ENCODE measurements at places on chromosomes 6 and 20.

- DNase-seq, result no peak
Measured at GRCh38 chr6:14478381-14479225, 361.0 kb downstream of the CD83 start.

- DNase-seq, result no peak
Measured at GRCh38 chr20:63765082-63765873, 25.7 kb downstream of the SLC2A4RG start.

DNA sequence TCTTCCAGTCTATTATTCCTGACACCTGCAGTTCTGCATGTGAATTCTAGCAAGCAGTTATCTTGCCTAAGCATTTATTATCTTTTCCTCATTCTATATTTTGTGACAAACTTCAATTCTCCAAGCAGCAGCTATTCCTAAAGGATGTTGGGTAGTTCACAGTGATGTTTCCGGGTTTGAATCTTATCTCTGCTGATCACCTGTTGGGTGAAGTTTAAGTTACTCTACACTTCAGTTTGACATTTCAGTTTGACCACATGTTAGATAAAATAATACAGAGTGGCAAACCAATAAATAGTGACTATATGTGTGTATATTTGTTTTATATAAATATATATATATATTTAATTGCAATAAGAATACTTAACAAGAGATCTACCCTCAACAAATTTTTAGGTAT lies 168.6 kb downstream of the ADGRG6 start:
- no peak for DNase-seq

- no peak for DNase-seq
Measured at GRCh38 chr20:50608750-50609104, 82.6 kb downstream of the RIPOR3 start.

DNA sequence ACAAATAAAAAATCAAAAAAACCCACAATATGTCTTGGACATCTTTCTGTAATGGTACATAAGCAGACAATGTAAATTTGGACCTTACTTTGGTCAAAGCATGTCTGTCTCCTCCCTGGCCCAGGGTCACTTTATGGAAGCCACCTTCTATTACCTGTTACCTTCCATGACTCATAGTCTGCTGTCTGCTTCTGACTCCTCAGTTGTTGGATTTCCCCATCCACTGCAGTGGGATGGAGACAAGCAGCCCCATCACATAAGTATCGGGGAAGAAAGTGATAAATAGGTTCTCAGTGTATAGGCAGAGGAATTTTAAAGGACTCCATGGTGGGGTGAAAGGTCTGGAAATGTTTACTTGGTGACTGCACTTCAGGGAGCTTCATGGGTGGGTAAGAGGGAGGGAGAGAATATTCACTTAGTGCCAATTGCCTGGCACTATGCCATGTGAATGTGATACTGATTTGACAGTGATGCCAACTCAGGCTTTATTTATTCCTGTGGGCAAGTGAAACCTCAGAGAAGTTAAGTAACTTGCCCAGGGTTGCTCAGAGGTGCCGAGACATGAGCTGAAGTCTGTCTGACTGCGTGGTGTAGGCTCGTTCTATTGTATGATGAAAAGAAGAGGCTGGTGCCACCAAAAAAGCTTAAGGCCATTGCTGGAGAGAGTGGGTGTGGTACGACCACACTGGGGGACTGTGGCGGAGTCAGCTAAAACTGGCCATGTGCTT lies 175.6 kb upstream of the RNF24 start:
- no peak for DNase-seq

DNA sequence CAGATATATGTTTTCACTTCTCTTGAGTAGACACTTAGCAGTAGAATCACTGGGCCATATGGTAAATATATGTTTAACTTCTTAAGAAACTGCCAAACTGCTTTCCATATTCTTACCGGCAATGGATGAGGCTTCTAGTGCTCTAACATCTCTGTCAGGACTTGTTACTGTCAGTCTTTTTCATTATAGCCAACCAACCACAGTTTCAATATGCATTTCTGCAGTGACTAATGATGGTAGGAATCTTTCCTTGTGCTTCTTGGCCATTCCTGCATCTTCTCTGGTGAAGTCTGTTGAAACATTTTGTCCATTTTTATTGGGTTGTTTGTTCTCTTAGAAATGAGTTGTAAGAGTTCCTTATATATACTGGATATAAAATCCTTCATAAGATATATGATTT lies 66.0 kb upstream of the SYNDIG1 start:
- DNase-seq, result no peak

- no peak for DNase-seq
Measured at GRCh38 chr20:46123482-46124245, 5.5 kb downstream of the CD40 start.

DNA sequence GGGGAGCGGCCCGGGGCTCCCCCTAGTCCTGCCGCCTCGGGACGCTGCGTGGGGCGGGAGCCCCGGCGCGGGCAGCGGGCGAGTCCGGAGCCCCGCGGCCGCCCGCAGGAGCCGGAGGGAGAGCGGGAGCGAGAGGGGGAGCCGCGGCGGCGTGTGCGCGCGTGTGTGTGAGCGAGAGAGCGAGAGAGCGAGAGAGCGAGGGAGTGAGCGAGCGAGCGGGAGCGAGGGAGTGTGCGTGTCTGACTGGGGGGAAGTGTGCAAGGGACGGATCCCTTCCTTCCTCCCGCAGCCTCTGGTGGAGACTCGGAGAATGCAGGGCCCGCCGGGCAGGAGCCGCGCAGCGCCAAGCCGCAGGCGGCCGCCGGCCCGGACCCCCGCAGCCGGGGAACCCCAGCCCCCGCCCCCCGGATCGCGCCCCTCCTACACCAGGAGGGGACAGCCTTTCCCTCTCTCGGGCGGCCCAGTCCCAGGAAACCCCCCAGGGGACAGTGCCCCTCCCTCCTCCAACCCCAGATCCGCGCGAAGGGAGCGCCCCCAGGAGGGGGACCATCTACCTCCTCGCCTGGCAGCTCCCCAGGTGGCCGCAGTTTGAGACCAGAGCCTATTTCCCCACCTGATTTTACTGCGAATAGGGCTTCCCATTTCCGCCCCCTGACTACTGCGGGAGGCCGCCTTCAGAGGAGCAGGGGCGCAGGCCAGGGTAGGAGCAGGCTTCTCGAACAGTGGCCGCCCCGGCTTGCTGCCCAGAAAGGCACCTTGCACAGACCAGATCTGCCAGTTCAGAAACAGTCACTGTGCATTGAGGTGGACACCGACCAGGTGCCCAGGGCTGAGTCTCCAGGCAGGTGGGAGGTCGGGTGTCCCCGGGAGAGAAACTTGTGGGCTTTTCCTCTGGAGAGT lies at the start of gene CDH22:
Gene CDH22 (minus strand): TSS at position 241 of the 900 bp plus-strand sequence. CDS start 57,204 bp downstream, outside the sequence.
- DNase-seq, result peak; percentile 84

DNA sequence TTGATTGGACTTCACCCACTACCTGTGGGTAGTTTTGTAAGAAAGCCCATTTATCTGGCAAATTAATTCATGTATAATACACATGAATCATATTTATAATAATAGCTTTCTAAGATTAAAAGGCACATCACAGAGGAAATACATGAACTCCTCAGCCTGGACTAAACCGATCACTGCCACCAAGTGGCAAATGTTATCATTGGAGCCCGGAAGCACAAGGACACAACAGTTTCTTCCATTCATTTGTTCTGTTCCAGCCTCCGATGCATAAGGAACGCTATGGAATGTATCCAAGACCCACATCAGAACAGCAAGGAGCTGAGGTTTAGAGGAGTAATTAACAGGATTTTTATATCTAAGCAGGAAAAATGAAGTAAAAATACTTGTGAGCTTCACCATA lies 13.9 kb upstream of the IPCEF1 start:
- DNase-seq, result no peak

- DNase-seq, result no peak
Measured at GRCh38 chr6:62711750-62712149, 425.7 kb upstream of the KHDRBS2 start.

- peak; percentile 96 for DNase-seq
Measured at GRCh38 chr20:35616465-35617396, 1.1 kb downstream of the SPAG4 start.

DNA sequence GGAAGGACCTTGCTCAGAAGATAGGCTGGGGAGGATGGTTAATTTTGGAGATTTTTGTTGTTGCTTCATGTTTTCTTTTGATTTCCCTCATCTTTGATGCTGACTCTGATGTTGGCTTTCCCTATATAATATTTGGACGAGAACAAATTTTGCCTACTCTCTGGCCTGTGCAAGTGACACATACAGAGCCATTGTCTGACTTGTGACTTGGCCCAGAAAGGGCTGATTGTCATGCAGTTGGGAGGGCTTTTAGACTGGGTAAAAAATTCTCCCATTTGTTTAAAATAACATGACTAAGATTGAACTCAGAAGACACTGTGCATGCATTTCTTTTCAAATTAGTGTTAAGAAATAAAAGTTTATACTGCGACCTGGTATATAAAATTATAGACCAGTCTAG lies 98.6 kb upstream of the SUPT3H start:
- DNase-seq, result no peak

DNA sequence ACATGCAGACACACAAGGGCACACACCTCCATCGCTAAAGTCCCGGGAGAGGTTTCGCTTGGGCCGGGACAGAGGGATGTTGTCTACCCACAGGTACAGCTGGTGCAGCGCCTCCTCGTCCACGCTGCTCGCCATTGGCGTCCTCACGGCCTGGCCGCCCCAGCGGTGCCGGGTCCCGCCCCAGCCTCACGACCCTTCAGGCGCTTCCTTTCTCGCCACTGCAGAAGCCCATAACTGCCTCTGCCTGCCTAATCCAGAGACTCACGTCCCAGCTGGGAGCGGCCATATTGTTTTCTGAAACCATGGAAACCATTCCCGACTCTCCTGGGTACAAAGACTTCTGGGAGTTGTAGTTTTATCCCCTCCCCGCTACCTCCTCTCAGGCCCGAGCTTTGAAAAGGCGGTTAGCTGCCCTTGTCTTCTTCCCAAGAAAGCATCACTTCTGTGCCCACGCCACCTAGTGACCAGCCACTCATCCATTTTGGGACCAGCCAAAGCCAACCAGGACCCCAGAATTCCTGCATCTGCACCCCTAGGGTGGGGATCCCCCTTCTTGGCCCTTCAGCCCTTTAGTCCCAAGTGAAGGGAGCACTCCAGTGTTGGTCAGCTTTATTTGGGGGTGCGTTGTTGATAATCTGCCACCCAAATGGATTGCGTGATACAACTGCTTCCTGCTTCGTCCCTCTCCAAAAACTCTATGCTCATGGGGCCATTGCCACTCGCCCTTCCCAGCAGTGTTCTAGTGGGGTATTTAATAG lies at the start of gene SPEF1:
Gene SPEF1 (minus strand): TSS at position 296 of the 758 bp plus-strand sequence. CDS start 161 bp downstream, at position 135.
- peak; percentile 98 for DNase-seq

DNA sequence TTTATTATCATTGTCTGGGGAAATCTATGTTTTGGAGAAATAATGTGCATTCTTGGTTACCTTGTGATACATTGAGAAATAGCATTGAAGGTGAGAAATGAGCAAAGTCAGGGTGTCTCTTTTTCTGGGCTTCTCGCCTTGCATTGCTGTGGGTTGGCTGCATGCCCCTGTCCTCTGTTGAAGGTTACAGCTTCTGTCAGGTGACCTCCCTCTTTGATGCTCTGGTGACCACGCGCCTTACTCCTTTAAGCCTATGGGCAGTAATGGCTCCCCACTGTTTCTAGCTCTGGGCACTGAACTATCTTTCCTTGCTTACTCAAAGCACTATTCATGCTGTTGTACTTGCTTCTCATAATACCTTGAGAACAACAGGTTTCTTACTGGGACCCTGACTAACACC lies 14.6 kb downstream of the ADGRB3 start:
- no peak for DNase-seq

GRCh38 chr20:46544576-46544975 lies 5.9 kb downstream of the OCSTAMP start:
- no peak for DNase-seq

DNA sequence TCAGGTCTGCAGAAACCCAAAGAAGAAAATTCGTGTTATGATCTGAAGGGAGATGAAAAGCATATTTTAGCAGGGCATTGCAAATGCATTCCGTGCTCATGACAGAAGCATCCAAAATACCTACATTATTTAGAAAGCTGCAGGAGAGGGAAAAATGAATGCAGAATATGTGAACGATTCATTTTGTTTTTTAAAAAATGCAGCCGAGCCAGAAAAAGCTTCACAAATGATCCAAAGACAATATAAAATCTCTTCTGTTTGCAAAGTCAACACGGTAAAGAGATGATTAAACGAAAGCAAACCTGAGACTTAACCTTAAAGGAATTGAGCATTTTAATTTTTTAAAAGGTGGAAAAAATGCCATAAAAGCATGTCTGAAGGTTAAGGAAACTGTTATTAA lies 136.1 kb upstream of the SULF2 start:
- no peak for DNase-seq

- no peak for DNase-seq
Measured at GRCh38 chr6:125095580-125096301, 57.8 kb upstream of the TPD52L1 start.

DNA sequence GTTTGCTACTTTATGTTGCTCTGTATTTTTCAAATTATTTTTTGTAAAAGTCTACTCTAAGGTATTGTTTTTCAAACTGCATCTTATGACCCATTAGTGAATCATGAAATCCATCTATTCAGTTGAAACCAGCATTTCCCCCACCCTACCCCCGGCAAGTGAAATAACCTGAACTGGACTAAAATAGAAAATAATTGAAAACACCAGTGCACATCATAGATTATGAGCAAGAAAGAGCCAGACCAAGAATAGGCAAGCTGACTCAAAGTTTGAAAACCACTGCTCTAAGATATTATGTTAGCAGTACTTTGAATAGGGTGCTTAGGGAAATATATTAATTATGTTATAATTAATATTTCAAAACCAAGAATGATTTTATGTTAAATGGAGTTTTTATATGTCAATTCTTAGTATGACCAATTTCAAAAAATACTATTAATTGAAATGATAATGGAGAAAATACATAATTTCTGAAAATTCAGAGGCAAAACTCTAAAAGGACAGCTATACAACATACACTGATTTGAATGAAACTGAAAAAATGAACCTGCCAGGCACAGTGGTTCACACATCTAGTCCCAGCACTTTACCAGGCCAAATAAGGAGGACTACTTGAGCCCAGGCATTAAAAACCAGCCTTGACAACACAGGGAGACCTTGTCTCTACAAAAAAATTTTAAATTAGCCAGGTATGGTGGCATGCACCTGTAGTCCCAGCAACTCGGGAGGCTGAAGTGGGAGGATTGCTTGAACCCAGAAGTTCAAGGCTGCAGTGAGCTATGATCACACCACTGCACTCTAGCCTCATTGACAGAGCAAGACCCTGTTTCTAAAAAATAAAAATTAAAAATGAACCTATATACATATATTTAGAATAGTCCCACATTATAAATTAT lies 112.0 kb downstream of the CDK19 start:
- no peak for DNase-seq

DNA sequence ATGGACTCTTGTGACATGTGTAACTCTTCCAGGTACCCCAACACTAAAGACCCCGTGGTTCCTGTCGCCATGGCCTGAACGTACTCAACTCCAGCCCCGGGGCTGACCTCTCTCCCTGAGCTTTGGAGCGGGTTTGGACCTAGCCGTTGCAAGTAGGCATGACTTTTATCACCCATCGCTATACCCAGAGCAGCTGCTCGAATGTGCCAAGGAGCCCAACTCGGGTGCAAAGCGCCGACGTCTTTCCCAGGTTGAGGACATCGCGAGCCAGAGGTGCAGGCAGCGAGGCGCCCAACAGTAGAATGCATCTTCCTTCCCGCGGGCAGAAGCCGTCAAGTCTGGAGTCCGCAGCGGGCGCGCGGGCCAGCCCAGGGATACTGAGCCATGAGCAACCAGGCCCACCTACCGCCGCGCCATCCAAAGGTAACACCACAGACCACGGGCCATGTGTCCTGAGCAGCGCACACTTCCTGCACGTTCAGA lies 5.7 kb upstream of the LAMP5 start:
- no peak for DNase-seq
